ENCODE measurements at places on chromosomes 5 and 9.

- DNase-seq, result no peak
Measured at GRCh38 chr5:156888520-156888919, 38.4 kb downstream of the PPP1R2B start.

- DNase-seq, result no peak
Measured at GRCh38 chr5:36675282-36675681, 68.9 kb downstream of the SLC1A3 start.

DNA sequence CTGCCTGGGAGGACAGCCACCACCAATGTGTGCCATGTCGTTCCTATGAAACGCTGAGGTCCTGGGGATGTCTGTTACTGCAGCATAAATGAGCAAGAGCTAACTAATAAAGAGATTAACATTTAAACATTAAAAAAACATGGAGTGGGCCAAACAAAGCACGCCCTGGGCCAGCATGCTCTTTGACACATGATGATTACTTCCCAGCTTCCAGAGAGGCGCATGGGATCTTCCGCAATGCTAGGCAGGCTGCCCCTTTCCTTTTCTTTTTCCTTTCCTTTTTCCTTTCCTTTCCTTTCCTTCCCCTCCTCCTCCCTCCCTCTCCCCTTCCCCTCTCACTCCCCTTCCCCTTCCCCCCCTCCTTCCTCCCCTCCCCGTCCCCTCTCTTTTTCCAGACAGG is 10.6 kb upstream of the TENT4A start:
- DNase-seq, result no peak

DNA sequence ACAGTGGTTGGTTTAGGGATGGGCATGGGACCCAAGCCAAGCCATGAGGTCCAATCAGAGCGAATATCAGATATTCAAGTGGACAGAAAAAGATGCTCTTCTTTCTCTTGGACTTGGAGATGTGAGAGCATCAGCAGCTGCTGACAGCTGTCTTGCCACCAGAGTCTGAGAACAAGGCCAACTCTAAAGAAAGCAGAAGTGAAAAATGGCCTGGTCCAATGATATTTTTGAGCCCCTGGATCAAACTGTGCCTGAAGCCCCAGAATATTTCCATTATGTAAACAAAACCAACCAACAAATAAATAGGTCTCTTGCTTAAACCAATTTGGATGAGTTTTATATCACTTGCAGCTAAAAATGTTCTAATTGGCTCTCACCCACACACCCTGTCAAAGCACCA is 30.7 kb upstream of the JADE2 start:
- peak; percentile 39 for DNase-seq

- DNase-seq, result no peak
Measured at GRCh38 chr5:2626572-2626971, 124.9 kb downstream of the IRX2 start.

DNA sequence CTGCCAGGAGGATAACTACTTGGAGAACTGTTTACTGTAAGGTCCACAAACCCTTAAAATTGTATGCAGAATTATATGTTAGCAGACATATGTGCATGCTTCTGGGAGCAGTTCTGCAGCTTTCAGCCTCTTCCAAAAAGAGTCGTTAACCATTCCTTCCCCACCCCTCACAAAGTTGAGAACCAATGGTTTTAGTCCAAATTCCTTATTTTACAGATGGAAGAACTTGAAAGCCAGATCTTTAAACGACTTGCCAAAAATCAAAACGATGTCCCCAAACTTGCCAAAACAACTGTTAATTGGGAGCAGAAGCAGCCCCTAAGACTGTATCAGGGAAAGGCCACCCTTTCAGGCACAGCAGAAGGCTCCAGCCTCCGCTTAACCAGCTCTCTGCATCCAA is 266.4 kb upstream of the ANKRD55 start:
- DNase-seq, result no peak

GRCh38 chr9:97853056-97853843 is at the start of gene FOXE1:
FOXE1 (plus strand) TSS chr9:97853226; CDS start chr9:97853915, 689 bp downstream.
- DNase-seq, result no peak

DNA sequence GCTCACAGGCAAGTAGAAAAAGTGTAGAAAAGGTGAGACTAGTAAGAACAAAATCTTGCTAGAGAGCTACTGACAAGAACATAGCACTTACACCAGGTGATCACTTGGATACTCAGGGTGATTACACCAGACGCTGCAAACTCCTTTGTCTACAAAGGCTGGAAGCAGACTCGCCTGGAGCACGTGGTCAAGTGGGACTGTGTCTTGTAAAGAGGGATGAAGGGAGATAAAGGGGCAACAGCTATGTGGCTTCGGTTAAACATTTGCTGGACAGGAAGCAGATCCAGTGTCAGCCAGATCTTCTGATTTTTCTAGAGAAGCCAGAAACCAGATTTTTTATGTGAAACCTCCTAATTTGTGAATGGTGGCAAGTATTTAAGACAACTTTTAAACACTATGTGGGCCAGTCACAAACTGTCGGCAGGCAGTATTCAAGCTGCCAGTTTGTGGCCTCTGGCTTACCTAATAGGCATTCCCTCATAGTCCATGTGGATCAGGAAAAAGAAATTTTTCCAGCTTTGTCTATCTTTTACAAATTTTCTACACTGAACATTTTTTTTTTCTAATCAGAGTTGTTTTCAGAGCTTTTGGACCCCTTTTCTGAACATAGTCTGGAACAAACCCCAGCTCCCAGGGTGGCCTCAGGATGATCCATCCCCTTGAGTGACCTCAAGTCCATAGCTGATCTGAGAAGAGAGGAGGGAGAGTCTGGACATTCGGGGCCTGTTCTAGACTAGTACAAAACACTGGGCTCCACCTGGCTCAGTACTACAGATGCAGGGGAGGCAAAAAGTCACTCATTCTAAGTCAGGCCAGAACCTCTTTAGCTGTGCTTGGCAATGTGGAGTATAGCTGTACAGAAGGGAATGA is 262.9 kb downstream of the ARRDC3 start:
- DNase-seq, result no peak

- DNase-seq, result no peak
Measured at GRCh38 chr9:11340654-11341053, 727.9 kb upstream of the PTPRD start.

GRCh38 chr5:107815109-107815508 is 144.4 kb upstream of the EFNA5 start:
- no peak for DNase-seq

DNA sequence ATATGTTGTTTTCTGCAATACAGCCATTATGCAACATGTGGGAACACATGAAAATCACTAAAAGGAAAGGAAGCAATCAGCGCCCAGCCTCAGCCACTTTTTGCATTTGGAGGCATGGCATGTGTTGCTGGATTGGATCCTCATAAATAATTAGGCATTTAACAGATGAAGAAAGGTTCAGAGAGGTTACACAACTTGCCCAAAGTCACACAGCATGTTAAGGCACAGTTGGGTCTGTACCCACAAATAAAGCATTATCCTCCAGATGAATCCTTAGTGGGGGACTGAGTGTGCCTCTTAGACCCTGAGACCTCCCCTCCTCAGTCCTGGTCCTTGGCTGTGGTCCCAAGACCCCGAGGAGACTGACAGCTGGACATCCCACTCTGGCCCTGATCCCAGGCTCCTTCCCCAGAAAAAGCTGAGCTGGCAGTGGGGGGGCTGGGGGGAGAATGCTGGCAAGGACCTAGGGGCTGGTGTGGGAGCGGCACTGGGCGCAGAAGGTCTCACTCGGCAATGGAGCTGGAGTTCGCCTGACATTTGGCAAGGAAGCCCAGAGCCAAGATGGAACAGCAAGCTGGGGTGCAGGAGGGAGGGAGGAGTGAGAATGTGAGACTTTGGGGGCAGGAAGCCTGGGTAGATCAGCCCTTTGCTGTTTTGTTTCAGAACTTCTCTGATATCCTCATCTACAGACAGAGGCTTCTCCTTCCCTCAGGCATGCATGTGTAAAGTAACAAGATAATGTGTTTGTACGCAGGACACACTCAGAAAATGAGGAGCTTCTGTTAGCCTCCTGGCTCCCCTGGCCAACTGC is 6.9 kb upstream of the AKNA start:
- DNase-seq, result no peak

- no peak for DNase-seq
Measured at GRCh38 chr9:124665391-124666058, 105.6 kb downstream of the NR6A1 start.

GRCh38 chr5:169153405-169153804 is 147.5 kb downstream of the SLIT3 start:
- DNase-seq, result no peak

DNA sequence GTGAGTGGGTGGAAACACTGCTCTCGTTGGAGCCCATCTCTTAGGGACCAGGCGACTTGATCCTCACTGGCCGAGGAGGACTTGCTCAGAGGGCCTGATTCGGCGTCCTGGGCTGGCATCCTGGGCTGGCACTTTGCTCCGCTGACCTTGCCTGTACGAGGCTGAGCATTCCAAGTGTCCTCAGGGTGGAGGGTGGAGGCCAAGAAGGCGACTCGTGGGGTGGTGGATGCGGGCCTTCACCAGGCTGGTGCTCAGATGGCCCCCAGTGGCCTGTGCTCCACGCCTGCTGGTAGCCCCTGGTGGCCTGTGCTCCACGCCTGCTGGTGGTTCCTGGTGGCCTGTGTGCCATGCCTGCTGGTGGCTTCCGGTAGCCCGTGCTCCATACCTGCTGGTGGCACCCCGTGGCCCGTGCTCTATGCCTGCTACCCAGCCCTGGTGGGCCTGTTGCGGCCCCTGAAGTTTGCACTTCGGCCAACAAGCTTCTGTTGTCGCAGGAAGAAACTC is 42.9 kb downstream of the PHF2 start:
- no peak for DNase-seq

- DNase-seq, result no peak
Measured at GRCh38 chr5:36417668-36418067, 116.0 kb upstream of the RANBP3L start.

DNA sequence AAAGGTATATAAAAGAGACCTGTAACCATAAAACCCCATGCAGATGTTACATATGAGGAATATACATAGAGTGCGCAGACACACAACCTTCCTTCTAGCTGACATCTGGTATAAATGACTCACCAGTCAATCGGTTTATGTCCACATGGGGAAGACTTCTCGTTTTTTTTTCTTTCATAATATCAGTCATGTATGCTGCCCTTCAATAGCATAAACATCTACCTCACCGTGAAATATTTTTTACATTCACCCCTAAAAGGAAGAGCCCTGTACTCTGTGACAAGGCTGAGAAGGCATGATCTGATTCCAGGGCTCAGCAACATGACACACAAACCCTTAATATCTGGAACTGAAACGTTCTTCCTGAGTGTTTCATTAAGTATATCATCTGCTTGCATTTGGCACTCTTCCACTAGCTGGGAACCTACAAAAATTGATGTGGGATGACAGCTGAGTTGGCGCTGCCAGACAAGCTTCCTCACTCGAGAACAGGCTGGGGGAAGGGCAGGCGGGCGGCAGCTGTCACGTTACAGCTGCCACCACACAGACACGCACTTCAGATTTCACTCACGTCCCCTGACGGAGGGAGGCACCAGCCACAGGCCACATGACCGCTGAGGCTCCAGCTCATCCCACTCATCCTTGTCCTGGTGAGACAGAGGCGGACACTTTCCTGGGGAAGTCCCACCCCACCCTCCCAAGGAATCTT is 74.2 kb downstream of the SHB start:
- DNase-seq, result no peak

GRCh38 chr5:179065703-179066102 is 5.5 kb downstream of the ZNF354C start:
- DNase-seq, result no peak

DNA sequence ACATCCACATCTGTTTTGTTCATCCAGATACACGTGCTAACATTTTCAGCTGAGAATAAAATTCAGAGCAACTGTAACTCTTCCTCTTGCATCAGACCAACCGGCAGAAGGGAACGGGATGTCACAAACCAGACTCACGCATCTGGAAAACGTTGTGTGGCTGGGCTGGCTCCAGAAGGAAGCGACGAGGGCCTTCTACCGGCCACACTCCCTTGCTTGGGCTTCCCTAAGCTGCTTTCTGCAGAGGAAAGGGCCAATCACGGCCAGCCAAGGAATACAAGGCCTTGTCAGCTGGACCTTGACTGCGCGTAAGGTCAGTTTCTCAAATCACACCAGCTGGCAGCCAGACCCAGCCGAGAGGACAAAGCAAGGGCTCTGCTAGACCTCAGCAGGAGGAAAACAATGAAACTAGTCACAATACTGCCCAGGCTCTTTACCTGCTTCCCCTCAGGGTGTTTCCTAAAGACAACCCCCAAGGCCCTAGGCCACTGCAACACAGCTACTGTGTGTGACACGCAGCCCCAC is 106.1 kb downstream of the THBS4 start:
- no peak for DNase-seq

DNA sequence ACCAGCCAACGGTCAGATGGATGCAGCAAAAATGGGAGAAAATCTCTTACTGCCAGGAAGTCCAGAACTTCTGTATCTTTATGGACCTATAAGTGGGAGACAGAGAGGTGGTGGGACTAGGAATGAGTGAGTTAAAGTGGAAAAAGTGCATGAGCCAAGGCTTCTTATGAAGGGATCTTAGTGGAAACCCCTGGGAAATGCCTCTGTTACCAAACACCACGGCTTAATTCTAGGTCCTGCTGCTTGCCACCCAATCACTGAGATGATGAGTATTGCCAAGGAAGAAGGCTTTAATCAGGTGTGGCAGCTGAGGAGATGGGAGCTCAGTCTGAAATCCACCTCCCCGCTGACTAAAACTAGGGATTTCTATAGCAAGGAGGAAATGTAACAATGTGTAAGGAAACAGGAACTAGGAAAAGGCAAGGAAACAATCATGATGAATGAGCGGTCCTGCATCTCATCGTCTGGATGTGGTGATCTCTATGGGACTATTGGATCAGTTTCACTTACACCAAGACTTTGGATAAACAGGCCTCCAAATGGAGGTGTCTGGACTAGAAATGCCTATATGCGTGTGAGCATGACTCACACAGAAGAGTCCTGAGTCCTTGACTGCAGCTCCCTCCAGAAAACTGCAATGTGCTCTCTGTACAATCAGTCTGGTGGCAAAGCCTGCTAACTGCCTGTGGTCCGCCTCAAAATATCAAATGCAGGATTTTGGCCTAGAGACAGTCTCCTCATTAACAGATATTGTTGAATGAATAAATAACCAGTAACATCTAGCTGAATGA is 98.2 kb upstream of the PRR16 start:
- no peak for DNase-seq

DNA sequence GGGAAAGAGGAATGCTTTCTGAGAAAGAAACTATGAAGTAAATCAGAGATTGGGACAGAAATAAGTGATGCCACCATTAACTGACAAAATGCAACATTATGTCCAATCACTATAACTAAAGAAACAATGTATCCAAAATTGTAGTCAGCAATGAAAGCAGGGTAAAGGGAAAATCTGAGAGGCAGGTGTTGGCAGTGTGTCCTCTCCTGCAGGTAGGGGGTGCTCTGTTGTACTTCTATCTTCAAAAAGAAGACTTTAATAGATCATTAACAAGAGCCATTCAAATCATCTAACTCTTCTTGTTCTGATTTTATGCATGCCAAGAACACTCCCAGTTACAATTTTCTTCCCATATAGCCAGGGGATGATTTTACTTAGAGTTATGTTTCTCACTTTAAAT is 1275.7 kb downstream of the PTPRD start:
- no peak for DNase-seq

DNA sequence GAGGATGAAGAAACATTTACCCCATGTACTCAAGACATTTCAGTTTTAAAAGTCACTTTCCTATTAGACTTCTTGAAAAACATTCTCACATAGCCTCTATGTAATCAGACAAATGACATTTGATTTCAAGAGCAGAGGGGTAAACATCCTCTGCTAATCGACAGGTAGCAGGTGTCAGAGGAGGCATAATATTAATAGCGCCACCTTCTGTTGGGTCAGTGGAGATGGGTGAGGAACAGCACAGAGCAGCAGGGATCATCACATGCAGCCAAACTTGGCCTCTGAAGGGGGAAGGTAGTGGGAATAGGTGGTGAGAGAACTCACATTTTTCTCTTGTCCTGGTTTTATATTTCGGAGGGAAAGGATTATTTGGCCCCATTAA is 3.3 kb upstream of the LSM11 start:
- no peak for DNase-seq

- no peak for DNase-seq
Measured at GRCh38 chr9:109002141-109002540, 11.2 kb downstream of the CTNNAL1 start.
